ENCODE measurements at places on chromosomes 1 and 21.

GRCh38 chr1:121418369-121419049, 233.7 kb downstream of the SRGAP2C start:
- no peak for DNase-seq

DNA sequence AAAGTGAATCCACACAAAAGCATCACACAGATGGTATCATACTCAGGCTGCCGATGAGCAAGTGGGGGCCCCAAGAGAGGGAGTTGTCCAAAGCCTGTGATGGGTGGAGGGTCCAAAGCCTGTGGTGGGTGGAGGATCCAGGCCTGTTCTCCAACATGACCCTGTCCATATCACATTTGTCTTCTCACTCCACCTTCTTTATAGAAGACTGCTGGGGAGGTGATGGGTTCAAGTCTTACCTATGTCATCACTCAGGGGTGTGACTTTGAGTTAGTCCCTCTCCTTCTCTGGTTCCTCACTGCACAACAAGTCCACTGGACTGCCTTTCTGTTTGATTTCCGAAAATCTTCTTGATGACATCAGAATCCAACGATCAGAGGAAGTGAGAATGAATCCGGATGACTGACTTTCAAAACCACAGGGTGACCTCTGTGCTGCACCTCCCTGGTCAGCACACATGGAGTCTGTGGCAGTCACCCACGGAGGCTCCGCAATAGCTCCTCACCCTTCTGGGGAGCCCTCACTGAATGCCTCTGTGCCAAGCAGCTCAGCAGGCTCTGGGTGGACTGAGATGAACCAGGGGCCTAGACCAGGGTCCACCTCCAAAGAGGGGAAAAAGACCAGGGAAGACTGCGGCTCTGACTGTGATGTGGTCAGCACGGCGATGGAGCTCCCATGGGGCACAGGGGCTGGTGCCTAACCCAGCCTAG, 166.8 kb downstream of the HIVEP3 start:
- DNase-seq, result peak; percentile 49

DNA sequence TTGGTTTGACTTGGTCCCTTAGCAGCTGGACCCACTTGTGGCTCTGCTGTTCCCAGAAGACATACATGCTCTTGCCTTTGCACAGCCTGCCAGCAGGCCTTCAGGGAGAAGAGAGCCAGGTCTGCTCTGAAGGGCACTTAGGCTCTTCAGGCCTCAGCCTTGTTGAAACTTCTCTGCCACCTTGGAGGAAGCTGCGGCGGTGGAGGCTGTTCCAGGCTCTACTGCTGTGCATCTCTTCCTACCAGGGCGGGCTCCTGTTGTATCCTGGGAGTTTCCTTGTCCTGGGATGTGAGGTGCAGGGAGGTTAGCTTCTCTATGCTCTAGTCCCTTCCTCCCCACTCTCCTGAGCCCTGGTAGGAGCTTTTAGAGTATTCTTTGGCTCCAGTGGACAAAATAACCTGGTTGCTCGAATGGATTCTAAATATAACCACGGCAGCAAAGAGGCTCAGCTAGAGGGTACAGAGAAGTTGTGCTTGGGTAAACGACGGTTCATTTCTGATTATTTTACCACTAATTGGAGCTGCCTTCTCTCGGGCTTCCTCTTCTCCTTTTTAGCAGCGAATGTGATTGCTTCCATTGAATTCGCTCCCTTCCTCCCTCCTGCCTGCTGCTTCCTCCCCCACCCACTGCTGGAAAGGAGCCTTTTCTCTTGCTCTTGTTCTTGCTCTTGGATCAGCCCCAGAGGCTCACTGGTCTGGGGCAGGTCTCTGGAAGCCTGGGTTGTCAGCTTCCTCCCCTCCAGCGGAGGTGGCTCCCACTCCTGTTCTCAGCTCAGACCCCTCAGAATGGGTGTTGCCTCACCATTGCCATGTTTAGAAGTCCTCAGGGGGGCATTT, 126.6 kb upstream of the CACNA1E start:
- no peak for DNase-seq

DNA sequence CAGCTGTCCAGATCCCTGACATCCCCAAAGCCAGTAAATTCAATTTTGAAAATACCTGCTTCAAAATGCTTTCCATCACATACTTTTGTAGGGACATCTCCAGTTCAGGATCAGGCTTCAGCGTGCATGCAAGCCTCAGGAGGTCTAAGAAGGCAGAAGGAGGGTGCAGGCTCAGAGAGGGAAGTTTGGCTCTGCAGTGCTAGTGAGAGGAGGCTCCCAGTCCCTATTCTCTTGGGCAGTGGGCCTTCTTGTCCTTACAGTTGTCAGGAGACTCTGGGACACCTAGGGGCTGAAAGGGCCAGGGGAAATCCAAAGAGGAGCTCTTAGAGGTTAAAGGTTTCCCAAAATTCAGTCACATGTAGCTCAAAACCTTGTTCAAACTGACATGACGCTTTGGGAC, 20.1 kb downstream of the ADCY10 start:
- no peak for DNase-seq

- DNase-seq, result no peak
Observed at GRCh38 chr1:4494558-4494957, 159.9 kb upstream of the AJAP1 start.

- DNase-seq, result no peak
Observed at GRCh38 chr1:182925661-182926060, 27.3 kb downstream of the SHCBP1L start.

DNA sequence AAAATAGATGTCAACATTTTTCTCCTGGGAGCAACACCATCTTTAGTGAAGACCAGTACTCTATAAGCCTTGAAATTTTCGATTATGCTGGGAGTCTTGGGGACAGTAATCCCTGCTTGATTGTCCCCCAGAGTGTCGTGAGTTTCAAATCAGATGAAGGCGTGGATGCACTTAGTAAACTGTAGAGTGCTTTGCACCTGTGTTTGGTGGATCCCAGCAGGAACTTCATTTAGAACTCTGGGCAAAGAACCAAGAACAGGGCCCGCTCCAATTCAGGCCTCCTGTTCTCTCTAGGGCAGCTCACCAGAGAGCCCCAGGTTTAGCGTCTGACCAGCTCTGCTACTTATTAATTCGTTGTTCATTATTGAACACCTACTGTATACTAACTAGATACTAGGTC, 1.5 kb downstream of the GPX7 start:
- DNase-seq, result no peak

- DNase-seq, result no peak
Observed at GRCh38 chr21:43916691-43917514, 51.9 kb downstream of the AGPAT3 start.

DNA sequence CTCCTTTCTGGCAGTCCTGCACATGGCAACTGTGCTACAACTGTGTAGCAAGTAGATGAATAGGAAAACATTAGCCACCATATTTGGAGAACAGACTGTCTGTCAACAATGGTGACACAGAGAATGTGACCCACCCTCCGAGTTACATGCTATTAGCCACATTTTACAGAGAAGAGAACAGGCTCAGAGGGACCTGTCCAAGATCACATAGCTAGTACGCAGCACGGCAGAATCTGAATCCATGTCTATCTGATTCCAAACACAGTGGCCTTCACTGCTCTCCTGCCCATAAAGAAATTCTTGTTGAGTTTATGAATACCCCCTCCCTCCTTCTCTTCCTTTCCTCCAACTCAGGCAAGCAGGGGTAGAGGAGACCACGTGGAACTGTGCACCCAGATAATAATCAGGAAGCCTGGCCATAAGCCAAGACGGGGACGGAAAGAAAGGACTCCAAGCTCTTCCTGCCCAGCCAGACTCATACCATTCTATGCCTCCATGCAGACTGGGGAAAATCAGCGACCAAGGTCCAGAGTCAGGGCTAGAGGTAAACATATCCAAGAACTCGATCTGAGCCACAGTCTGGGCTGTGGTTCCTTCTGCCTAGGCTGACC, 78.8 kb downstream of the TRABD2B start:
- no peak for DNase-seq

DNA sequence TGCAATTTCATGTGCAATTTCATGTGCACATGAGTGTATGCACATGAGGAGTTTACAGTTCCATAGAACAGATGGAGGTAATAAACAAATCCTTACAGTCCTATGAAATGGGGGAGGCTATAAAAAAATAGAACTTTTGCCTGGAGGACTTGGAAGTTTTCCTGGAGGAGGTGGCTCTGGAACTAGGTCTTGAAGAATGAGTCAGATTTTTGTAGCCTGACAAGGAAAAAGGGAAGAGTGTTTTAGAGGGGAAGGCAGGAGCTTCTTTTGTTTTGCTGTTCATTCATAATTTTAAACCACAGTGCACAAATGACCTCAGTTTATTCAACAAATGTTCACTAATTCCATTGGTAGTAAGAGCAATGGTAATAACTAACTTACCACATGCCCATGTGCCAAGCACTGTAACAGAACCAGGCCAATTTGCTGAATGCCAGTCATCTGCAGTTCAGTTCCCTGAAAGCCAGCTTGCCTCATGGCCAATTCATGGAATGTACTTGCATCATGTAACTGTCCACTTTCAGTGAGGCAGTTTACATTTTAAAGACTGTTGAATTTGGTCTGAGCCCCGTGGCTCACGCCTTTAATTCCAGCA, 2.7 kb downstream of the DIO1 start:
- DNase-seq, result no peak

DNA sequence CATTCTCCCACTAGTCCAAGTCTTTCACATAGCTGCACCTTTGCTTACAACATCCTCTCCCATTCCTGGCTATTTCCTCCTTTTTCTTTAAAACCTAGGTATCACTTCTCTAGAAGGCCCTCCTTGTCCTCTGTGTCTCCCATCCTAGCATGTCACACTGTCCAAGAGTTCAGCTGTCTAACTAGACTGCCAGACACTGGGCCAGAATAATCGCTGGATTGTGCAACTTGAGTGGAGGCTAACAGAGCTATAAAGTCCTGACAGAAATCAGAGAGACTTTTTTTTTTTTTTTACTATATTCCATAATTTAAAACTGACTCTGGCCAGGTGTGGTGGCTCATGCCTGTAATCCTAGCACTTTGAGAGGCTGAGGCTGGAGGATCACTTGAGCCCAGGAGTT, 4.2 kb upstream of the ANGPTL7 start:
- DNase-seq, result no peak

GRCh38 chr1:246497331-246497915, 9.7 kb downstream of the SMYD3 start:
- peak; percentile 66 for DNase-seq

DNA sequence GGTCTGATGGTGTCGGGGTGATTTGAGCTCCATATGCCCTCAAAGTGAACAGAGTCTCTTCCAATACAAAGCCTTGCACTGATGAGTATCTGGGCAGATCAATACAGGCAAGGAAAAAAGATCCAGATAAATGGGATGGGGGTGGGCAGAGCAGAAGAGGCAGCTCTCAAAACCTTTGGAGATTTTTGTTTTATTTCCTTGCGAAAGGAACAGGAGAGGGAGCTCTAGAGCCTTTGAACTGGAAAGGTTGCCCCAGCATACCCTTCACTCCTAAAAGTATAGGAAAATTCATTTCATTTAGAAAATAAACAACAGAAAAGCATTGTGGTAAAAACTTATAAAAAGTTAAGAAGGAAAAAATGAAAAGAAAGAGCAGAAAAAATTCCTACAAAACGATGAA, 31.4 kb upstream of the OLIG2 start:
- DNase-seq, result no peak

DNA sequence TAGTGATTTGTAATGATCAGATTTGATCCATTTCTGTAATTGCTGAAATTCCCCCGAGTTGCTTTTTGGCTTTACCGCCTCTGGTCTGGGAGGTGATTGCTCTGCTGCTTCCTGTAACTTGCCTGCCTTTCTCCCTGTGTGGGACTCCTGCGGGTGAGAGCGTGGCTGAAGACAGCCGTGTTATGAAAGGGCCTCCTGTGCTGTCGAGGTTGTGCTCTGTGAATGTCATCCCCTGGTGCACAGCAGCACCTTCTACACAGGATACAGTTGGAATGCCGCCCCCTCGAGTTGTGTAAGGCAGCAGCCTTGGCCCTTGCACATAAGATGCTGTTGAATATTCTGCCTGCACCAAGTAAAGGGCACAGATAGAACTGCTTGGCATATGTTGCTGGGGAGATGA, 5.9 kb downstream of the SOD1 start:
- DNase-seq, result no peak

DNA sequence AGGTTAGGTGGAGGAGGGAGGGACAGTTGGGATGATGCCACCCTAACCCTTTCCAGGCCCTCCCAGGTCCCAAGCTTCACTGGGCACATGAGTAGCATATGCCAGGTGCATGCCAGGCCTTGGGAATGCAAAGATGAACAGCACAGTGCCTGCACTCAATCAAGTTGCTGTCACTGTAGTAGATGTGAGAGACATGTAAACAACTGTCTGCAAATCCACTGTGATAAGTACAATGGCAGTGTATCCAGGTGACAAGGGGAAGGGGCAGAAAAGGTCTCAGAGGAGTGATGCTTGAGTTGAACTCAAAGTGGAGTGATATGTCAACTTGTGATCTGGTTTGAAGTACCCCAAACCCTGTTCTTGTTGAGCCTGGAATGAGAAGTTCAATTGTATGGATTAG, 49.5 kb upstream of the LRRN2 start:
- DNase-seq, result no peak

DNA sequence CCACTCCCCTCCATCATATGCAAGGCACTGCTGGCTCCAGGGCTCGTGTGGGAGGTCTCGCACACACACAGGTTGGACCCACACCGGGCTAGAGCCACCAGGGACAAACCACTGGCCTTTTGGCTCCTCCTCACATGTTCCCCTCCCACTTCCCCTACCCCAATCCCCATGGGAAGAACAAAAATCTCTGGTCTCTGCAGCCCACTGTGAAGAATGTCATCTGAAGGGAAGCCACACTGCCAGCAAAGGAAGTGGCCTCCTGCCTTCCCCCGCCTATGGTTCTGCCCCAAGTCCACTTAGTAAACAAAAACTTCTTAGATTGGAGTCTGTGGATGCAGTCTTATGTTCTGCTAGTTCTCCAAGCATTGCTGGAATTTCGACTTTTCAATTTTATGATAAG, 24.2 kb downstream of the OLFML3 start:
- DNase-seq, result no peak

GRCh38 chr21:34143685-34144182, 70.4 kb downstream of the MRPS6 start:
- DNase-seq, result no peak

- no peak for DNase-seq
Observed at GRCh38 chr1:50667272-50667671, 244.0 kb upstream of the DMRTA2 start.

DNA sequence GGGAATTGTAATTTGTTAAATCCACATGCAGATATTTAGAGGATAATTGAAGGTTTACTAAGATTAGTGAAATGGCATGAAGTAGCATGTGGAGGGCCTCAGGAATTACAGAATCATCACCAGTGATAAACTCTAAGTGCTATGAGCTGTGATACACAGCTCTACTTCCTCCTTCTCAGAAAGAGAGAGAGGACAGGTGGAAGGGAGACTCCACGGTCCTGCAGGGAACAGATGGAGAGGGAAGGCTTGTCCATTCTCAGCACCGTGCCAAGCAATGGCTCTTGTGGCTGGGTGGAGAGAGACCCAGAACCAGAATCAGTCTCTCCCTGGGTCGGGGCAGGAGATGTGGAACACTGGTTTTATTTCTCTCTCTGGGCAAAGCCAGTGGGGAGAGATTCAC, 27.8 kb upstream of the LYPD8 start:
- DNase-seq, result no peak

- no peak for DNase-seq
Observed at GRCh38 chr1:243814718-243815117, 35.3 kb downstream of the AKT3 start.

GRCh38 chr1:100413035-100413434, 60.7 kb downstream of the CDC14A start:
- no peak for DNase-seq
